Activated CD4-positive, CD25-positive, alpha-beta regulatory T cell (primary cell): ENCODE measurements at places on chromosomes 3 and 15.

DNA sequence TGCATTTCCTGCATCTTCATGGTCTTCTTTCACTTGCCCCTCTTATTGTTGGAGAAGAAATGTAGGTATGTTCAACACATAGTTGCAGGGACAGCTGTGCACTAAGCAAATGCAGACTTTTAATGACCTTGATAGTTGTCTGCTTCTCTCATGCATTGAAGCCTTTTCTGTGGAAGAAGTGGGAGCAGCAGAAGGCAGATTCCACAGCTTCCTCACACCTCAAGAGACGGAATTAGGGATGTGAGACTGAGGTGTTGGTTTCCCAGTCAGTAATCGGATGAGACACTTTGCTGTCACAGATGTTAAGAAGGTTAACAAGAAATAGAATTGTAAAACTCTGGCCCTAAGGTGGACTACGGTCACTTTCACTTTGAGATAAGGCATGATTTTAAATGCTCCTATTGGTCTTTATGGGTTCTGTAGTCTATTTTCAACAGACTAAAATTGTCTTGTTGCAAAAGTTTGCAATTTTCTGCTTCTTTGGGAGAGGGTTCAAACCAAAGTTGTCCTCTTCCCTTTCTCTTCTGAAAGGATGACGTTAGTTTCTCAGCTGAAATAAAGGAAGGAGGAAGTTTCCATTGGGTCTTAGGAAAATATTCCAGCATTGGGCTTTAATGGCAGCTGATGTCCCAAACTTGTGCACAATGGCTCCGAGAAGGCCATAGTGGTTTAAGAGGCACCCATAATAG lies 117.4 kb downstream of the LPP start:
- DNase-seq: no peak

DNA sequence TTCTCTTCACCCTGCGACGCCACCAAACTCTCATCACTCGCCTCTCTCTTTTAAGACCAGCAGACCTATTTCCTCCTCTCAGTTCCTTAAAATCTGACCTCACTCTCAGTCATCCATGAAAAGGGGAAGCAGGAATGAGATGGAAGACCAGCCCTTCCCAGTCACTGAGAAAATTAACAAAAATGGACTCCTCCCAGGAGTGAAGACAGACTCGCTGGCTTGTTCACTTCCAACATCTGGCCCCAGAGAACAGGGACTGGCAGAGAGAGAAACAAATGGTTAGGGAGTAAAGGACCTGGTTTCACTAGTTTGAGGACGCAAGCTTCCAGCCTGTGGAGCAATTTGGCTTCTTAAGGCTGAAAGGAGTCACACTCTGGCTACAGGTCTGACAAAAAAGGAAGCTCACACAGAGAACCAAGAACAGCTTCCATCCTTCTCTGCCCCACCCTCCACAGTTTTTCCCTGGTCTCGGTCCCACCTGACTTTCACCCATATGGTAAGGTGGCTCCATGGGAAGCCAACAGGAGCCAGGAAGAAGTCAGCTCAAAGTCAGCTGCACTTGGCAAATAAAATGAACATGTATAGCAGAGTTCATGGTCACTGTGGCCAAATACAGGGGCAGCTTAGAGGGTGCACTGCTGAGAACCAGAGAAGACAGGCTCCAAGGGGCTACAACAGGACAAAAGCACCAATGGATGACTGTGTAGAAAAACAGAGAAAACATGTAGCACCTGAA lies 57.2 kb downstream of the ITGB5 start:
- DNase-seq: no peak

DNA sequence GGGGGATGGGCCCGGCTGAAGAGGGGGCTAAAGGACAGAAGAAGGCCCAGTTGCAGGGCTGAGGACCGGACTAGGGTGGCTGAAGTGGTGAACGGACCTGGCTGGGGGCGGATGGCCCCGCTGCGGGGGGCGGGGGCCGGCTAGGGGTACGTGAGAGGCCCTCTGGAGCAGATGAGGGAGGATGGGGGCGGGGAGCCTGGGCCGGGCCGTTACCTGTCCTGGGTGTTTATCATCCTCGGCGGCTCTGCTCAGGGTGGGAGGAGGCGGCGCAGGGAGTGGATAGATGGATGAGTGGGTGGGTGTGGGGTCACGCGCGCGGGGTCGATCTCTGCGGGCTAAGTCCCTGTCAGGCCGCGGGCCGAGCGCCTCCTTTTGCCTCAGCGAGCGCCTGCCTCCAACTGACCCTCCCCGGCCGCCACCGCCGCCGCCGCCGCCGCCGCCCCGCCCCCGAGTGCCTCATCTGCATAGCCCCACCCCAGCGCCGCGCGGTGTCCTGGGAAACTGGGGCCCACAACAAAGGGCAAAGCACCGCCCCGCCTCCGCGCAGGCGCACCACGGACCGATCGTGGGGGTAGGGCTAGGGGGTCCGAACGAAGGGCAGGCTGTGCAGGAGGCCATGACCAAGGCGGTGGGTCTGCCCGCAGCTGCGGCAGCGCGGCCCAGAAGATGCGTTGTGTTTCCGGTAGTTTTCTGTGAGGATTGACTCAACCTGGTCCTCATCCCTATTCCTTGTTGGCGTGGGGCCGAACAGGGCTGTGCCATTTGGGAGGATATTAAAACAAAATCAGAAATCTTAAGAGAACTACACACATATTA lies 72.4 kb downstream of the RBPMS2 start:
- peak; percentile 92 for DNase-seq

DNA sequence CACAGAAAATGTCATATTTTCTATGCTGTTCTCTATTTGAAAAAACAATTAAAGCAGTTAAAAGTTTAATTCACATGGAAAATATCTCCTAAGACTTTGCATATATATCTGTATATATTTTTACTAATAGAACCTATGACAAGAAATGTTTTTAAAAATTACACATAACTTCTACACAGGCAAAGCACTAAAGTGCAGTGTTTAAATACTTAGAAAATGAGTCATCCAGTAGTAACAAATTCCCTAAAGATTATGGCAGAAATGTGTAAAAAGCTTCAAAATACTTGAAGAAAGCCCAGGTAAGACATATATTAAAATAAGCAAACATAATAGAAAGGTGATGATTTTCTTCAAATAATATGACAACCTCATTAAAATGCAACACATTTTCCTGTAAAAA lies 236.6 kb downstream of the TBC1D5 start:
- no peak for DNase-seq

DNA sequence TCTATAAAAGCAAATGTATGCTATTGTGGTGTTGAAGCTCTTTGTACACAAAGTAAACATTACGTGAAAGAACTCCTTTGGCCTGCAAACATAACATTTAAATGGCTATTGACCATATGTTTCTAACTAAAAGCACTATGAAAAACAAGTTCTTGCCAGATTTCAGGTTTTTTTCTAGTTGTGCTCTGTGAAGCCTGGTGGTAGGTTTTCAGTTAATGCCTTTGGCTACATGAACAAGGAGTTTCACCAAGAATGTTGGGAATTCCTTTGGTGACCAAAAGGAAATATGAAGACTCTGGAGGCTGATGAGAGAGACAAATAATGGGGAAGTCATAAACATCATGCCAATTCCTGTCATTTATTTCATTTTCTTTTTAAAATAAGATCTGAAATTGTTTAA lies 66.0 kb downstream of the RBMS3 start:
- DNase-seq: no peak

DNA sequence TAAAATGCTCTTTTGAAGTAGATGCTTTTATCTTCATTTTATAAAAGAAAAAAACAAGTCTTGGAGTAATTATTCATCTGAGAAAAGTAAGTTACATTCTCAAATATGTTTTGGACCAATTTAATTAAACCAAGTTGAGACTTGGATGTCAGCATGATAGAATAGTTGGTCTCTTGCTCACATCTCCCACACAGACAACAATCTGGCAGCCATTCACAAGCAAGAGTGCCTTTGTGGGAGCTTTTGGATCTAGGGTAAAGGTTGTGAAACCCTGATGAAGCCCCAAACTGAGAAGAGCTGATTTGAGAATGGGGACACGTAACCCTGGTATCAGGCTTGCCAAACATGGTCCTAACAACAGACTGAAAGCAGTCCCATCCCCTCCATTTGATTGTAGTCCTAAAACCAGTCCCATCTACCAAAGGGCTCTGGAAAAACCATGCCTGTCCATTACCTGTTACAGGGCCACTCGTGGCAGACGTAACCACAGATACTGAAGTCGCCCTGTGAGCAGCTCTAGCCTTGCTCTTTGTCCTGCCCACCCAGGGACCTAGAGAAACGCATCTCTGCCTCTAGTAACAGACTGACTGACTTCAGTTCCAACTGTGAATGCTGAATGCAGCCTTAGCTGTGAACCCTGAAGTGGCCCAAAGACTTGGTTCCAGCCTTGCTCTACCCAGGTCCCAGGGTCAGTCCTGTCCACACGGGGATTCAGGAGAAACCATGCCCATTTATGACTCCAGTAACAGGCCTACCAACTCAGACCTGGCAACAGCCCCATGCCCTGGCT lies 145.5 kb upstream of the SYNPR start:
- DNase-seq: no peak

GRCh38 chr3:156649681-156650080 lies 24.7 kb upstream of the TIPARP start:
- DNase-seq: no peak

- no peak for DNase-seq
These were observed 307.6 kb upstream of the LRRFIP2 start for GRCh38 chr3:37481982-37482381.

- DNase-seq: no peak
These were observed 138.3 kb downstream of the GSK3B start for GRCh38 chr3:119955972-119956371.

GRCh38 chr15:83970295-83970890 lies 265.2 kb upstream of the GOLGA6L4 start:
- no peak for DNase-seq

DNA sequence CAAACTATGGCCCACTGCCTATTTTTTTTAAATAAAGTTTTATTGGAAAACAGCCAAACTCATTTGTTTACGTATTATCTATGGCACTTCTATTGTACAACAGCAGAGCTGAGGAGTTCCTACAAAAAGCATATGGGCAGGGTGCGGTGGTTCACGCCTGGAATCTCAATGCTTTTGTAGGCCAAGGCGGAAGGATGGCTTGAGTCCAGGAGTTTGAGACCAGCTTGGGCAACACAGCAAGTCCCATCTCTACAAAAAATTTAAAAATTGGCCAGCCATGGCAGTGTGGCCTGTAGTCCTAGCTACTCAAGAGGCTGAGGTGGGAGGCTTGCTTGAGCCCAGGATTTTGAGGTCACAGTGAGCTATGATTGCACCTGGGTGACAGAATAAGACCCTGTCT lies 142.3 kb downstream of the RORA start:
- DNase-seq: no peak

- peak; percentile 51 for DNase-seq
These were observed at the start of gene SHF for GRCh38 chr15:45187894-45188830. Gene SHF, minus strand, starts transcription at chr15:45187966. Its CDS starts 15 bp downstream, at chr15:45187951.

DNA sequence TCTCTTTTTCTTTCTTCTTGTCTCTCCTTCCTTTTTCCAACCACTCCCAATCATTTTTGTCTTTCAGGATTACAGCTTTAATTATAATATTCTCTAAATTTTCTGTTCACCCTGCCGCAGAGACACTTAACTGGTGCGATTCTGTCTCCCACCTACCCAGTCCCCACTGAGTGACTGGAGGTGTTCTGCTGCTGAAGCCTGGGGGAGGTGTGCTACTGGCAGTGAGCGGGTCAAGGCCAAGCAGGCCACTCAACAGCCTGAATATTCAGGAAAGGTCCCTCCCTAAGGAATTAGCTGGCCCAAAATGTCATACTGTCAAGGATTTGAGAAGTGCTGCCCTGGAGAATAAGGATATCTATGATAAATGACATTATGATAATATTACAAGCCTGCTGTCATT lies 126.5 kb downstream of the GABRG3 start:
- DNase-seq: no peak

DNA sequence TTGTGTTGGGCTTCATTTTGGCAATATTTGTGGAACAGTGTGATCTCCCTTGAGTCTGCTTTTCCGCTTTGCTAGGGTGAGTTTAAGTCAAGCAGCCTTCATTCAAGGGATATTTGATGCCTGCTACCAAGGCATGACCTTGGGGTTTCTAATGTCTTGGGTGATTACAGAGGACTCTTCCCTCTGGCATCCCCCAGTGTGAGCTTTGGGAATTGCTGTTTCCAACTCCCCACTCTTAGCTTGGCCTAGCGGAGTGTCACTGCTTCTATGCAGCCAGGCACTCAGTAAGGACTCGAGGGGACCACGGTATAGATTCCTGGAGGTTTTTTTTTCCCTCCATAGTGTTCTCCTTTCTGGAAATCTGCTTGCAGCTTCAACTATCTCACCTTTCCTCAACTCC lies 21.1 kb downstream of the GCNT3 start:
- DNase-seq: no peak

GRCh38 chr3:112629425-112629824 lies 11.5 kb downstream of the CCDC80 start:
- DNase-seq: no peak

DNA sequence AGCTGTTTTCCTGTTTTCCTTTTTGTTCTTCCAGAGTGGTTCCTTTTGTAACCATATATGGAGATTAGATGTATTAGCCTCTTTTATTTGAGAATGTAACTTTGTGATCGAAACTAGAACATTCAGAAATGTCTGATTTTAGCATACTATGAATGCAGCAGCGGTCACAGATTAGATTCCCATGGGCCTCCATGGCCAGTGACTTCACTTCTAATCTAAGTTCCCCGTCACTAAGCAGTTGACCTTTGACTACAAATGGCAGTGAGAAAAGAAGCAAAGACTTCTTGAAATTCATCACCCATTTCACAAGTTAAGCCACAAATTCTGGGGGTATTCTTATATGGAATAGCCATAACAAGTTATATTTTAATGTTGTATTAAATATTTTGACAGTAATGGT lies 114.6 kb upstream of the FLNB start:
- no peak for DNase-seq

DNA sequence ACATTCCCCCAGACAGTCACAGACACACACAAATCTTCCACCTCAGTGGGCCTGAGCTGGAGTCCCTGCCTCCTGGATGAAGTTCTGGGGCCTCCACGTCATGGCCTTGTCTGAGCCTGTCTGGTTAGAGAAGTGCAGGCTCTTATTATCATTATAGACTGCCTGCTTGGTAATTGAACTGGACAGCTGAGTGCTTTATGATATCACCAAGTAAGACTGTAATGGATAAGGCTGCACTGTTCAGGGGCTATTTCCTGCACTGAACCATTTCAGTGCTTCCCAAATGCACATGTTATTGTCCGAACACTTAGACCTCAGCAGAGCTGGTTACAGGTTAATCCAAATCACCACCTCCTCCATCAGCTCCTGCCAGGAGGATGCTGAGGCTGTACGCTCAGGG lies 8.7 kb upstream of the ST6GAL1 start:
- DNase-seq: no peak

GRCh38 chr3:26015752-26016151 lies 225.9 kb downstream of the OXSM start:
- DNase-seq: no peak

GRCh38 chr15:85752124-85752475 lies 42.6 kb downstream of the KLHL25 start:
- no peak for DNase-seq

DNA sequence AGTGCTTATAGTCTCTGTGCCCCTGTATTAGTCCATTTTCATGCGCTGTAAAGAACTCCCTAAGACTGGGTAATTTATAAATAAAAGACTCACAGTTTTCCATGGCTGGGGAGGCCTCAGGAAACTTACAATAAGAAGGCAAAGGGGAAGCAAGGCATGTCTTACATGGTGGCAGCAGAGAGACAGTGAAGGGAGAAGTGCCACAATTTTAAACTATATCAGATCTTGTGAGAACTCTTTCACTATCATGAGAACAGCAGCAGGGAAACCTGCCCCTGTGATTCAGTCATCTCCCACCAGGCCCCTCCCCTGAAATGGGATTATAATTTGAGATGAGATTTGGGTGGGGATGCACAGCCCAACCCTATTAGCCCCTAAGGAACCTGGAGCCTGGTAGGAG lies 243.2 kb downstream of the EDEM1 start:
- no peak for DNase-seq
